ENCODE measurements at places on chromosomes 2 and 18. TPM values are rescaled to one million over a fixed set of nuclear protein-coding genes. Genes with fewer than 3 reads are reported as not detected.

The DCDC2C gene
- not detected for total RNA-seq

The HEATR5B gene
- 27.4 TPM for total RNA-seq

The LBX2 gene
- 0.44 TPM for total RNA-seq

The BOLA3 gene
- total RNA-seq = 117 TPM

DNA sequence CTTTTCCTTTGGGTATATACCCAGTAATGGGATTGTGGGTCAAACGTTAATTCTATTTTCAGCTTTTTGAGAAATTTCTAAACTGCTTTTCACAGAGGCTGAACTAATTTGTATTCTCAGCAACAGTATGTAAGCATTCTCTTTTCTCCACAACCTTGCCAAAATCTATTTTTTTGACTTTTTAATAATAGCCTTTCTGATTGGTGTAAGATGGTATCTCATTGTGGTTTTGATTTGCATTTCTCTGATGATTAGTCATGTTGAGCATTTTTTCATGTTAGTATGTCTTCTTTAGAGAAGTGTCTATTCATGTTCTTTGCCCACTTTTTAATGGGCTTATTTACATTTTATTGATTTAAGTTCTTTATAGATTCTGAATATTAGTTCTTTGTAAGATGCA, 145.5 kb downstream of the TRABD2A start:
- no peak for DNase-seq

DNA sequence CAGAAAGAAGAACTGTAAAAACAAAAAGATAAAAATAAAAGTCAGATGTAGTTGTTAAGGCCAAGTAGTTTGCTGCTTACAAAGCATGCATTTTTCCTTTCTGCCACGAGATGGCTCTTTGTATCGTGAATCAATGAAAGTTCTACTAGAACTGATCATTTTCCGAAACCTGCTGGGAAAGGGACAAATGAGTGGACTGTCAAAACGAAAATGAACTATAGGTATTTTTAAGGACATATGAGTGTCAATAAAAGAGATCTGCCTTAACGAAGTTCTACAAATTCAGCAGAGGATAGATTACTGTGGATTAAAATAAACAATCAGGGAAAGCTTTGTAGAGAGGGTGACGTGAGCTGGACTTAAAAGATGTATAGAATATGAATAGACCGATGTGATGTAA, 15.0 kb upstream of the ELOA2 start:
- no peak for DNase-seq

DNA sequence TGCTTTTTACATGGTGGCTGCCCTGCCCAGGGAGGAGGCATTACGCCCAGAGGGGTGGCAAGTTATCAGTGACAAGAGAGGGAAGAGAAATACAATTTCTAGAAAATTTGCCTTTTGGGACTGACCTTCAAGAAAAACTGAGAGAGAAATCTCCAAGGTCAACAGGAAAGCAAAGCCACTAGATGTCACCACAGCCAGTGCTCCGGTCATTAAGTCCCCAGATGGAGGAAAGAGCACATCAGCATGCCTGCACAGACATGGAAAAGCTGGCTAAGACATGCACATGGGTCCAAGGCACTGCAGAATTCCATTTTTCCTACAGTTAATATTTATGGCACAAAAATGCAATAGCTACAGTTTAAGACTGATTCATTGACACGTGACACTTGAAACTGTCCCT, 21.0 kb downstream of the FHL2 start:
- no peak for DNase-seq

- no peak for DNase-seq
These were observed 148.2 kb downstream of the BABAM2 start for GRCh38 chr2:28038722-28039121.

DNA sequence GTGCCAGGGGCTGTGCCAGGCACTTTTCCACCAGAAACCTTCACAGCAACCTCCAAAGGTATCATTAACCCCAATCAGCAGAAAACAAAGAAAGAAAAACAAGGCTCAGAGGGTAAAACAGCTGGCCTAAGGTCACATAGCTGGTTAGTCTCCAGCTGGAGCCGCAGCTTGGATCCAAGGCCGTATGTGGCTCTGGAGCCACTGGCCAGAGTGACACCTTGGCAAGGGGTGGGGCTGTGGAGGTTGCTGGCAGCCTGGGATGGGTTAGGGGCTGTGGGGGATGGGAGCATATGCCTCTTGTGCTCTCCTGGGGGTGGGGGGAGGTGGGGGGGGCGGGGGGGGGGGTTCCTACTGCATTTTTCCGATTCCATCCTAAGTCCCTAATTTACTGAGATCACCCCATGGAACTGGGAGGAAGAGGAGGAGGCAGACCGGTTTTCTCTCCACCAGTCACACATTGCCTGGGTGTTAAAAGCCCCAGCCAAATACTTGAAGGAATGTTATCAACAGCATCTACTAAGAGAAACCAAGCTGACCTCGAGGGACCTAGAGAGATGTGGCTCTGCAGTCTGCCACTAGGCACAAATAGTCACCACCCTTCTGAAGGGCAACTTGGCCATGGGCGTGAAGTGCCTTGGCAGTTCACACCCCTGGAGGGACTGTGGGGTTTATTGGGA, 8.0 kb downstream of the HAAO start:
- no peak for DNase-seq
